ENCODE measurements at places on chromosomes 5 and 9. TPM values are rescaled to one million over a fixed set of nuclear protein-coding genes. Genes with fewer than 3 reads are reported as not detected.
A peak's percentile ranks its signal among the peaks of the same experiment; 100 is the strongest.

- DNase-seq: no peak
These were observed 158.5 kb upstream of the ADAMTS16 start for GRCh38 chr5:4981608-4982007.

DNA sequence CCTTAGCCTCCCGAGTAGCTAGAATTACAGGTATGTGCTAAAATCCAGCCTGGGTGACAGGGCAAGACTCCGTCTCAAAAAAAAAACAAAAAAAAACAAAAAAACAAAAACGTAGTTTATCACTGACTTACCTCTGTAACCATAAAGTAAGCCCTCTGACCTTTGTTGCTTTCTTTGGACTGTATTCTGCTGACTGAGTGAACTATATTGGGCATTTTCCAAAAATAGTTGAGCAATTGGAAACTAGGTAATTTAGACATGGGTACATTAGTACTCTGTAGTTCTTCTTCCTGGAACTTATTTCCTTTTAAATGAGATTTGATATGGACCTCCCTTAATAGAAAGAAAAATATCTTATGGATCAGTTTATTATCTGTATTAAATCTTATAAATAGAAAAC, 66.6 kb downstream of the ANKHD1 start:
- DNase-seq: no peak

- no peak for DNase-seq
These were observed 131.6 kb downstream of the GOLPH3 start for GRCh38 chr5:32042551-32042961.

GRCh38 chr9:71147368-71147767, 25.9 kb upstream of the TRPM3 start:
- no peak for DNase-seq

Gene PLAC8L1
- 1.1 TPM for total RNA-seq

GRCh38 chr9:100879884-100880283, 148.6 kb upstream of the PLPPR1 start:
- DNase-seq: no peak

DNA sequence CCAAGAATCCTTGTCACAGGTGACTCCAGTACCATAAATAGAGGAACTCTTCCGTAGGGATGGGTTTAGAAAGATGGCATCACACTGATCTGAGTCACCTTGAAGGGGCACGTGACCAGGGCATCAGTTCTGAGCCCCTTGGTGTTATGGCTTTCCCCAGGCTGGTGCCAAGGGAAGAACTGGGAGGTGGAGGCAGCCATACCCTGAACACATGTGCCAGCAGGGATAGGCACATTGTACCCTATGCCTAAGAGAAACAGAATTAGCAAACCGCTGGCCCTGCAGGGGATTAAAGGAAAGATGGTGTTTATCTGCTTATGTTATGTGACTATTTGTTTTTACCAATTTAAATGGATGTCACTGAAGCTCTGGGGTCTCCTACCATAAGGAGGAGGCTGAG, 196.2 kb downstream of the RGS3 start:
- no peak for DNase-seq

DNA sequence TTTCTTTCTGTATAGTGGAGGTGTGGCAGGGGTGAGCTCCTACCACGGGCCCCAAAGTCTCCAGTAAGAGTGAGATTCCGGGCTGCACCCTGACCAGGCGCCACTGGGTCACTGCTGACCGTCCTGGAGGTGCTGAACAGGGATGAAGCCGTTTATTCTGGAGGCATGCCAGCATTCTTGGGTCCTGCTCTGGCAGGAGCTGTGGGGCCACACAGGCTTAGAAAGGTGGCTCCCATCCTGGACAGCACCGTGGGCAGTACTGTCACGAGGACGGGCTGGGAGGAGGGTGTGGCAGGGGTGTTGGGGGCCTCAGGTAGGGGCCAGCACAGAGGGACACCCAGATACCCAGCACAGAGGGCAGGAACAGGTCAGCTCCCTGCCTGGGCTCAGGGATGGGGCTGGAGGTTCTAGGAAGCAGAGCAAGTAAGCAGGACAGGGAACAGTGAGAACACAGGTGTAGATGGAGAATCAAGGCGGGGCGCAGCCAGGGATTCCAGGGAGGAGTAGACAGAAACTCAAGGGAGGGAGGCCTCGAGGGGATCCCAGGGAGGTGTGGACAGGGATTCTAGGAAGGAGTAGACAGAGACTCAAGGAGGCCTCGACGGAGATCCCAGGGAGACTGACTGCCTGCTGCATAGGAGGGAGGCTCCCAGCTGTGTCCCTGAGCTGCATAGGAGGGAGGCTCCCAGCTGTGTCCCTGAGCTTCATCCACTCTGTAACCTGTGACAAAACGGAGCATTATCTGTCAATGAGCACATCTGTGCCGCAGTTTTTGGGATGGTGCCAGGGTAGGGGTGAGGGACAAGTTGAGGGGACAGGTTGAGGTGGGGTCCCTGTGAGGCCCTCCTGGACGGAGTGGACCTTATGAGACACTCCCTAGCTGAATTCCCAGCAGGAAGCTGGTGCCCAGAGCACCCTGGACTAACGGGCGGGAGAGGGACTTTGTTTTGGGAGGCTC, 1.1 kb upstream of the PLEKHG4B start:
- DNase-seq: peak; percentile 38

DNA sequence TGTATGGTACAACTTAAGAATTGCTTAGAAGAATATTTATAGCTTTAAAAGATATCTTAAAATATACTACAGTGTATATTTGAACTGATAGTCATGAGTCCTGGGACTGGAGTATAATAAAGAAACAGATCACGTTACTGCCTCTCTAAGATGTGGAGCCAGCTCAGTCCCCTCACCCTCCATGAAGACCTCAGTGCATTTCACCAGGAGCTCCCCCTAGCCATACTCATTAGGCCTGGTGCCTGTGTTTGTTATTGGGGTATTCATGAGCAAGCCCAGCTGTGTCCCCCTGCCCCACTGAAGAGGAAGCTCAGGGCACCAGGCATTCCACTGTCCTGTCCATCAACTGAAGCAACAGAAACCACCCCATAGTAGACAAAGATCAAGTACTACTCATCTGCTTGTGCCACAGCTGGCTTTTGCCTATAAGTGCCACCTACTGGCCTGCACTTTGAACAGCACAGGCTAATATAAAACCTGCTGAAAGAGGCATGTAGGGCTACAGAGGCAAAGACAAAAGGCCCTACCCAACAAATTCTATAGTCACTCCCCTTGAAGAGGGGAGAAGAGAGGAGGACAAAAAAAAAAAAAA, 850.2 kb upstream of the NUDT12 start:
- DNase-seq: no peak

Gene PCDHB15
- 4.3 TPM for total RNA-seq

- peak; percentile 63 for DNase-seq
These were observed 507.6 kb downstream of the CETN3 start for GRCh38 chr5:89901983-89902382.

- DNase-seq: no peak
These were observed 115.4 kb upstream of the SLC44A1 start for GRCh38 chr9:105128908-105129600.

- DNase-seq: no peak
These were observed 54.1 kb downstream of the DAPK1 start for GRCh38 chr9:87551772-87552217.

Gene C9orf43
- total RNA-seq: 0.62 TPM

Gene DEPDC1B
- total RNA-seq: 0.57 TPM

GRCh38 chr5:154519359-154519758, 41.3 kb upstream of the HAND1 start:
- no peak for DNase-seq
